ENCODE measurements at places on chromosomes 11 and 22. TPM values are rescaled to one million over a fixed set of nuclear protein-coding genes. Genes with fewer than 3 reads are reported as not detected.

GGT1 gene
- polyA plus RNA-seq, result not detected

DNA sequence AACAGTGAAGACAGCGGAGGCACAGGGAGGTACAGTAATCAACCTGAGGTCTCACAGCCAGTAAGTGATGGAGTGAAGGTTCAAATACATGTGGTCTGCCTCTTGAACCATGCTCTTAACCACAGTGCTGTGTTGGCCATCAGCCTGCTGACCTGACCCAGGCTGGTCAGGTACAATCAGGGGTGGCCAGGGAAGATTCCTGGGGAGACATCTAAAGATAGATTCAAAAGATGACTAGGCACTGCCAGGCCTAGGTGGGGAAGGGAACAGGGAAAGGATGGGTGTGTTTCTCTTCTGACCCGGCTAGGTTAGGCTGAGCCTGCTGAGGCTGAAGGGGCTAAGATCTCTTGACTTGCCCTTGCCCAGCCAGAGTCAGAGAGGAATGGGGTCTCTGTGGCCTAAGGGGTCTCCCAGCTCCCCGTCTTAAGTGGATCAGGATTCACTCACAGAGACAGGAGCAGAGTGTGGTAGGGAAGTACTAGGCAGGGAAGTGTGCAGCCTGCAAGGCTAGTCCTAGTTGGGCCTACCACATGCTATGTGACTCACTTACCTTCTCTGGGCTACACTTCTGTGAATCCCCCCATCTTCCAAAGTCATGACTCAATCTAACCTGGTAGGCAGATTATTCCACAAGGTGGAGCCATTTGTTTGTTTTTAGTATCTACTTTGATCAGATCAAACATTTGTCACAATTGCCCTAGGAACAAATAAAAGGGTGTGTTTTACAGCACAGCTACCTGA is 10.4 kb upstream of the SREBF2 start:
- no peak for DNase-seq

DNA sequence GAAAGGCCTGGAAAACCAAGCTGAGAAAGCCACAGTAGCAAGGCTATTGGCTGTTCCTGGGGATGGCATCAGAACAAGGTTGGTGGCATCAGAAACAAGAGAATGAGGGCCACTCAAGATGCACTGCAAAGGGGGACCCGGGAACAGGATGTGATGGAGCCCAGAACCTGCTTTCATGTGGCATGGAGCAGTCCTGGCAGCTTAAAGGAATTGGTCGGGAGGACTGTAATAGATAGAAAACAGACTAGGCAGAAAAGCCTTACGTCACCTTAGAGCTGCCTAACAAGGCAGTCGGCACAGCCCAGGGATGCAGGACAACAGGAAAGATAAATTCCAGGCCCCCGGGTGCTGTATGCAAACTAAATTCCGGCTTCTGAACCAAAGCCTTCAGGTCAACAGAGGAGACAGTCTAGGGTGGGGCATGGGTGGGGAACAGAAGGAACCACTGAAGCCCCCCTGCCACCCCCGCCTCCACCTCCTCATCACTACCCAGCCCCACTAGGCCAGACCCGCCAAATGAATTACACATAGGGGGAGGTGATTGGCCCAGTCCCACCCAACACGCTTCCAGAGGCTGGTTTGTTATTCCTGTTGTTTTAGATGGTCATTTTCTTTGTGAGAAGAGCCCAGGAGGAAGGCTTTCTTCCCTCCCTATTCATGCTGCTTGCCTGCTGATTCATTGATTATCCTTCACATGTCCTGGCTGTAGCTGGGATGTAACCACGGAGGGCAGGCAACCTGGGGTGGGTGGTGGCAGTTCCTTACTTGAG is 25.7 kb upstream of the LRRC55 start:
- no peak for DNase-seq

- DNase-seq, result no peak
These were observed 786.7 kb downstream of the TBC1D22A start for GRCh38 chr22:47548953-47549740.

DNA sequence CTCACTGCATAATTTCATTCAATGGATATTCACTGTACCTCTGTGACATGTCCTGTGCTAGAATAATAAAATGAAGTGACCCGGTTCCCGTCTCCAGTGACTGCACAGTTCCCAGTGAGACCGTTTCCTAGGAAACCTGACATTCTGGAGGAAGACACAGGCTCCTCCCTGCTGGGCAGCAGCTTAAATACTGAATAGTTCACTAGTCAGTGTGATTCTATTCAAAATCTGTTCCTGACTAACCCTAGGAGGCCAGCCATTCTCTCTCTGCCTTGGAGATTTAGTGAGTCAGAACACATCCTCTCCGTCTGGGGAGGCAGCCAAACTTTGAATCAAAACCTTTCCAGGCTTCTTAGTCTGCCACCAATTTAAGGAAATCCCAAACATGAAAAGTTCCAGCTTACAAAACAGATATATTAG is 11.3 kb downstream of the TRIM66 start:
- DNase-seq, result peak; percentile 86

DNA sequence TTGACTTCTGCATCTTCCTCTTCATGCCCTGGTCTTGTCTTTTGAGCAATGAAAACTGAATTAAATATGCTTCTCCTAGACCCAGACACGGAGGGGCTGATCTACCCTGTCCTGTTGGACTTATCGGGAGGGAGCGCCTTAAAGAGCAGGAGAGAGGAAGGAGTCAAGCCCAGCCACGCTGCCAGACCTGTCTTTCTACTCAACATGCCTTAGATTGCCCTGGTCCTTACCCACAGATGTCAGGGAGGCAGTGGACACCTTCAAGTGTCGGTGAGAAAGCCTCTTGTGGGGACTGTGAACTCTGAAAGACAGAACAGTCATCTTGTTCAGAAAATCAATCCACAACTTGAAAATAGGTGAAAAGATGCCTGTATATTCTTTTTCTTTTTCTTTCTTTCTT is 61.8 kb downstream of the IRAG1 start:
- DNase-seq, result no peak

GRCh38 chr22:27331526-27332281 is 469.9 kb downstream of the MN1 start:
- no peak for DNase-seq

GRCh38 chr22:40477683-40478337 is 107.4 kb downstream of the SGSM3 start:
- no peak for DNase-seq

DNA sequence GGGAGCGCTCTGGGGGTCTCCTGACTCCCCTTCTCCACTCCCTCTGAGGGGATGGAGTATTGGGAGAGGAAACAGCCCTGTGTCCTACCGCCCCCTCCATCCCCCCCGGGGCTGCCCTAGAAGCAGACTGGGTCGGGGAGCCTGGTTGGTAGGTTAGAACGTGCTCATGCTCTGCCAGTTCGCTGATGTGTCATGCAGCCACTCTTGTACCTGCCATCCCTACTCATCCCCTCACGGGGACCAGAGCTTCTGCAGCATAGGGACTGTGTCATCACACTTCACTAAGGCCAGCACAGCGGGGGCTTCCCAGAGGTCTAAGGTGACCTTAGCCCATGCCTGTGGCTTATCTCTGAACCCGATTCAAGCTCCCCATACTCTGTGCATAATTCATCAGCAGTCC is 4.7 kb downstream of the KCNJ1 start:
- DNase-seq, result no peak

NCF4 gene
- 2.8 TPM for polyA plus RNA-seq

TREH gene
- polyA plus RNA-seq, result 0.39 TPM

PRMT3 gene
- 11.6 TPM for polyA plus RNA-seq

DNA sequence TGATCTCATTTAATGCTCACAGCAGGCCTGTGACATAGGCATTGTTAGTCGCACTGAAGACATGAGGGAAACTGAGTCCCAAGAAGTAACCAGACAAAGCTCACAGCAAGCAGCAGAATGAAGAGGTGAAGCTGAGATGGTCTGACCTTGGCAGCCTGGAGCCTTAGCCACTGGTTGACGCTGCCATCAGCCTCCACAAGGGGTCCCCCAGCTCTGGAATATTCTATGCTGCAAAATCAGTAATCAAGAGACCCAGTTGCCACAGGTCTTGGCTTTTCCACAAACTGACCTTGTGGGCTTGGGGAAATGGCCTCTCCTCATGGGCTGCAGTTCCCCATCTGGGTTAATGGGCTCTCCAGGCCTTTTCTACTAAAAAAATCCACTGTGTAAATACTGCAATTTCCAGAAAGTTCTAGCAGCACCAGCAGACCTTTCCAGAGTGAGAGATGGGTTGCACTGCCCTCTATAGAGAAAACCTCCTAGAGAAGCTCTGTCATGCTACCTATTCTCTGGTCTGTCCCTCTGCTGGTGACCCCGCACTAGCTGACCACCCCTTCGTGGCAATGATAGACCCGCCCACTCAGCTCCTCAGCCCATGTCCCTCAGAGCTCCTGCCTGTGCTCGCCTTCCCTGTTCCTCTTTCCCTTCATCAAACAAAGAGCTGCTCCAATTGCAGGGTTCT is 22.6 kb upstream of the ISX start:
- DNase-seq, result no peak

- no peak for DNase-seq
These were observed 308.9 kb downstream of the MN1 start for GRCh38 chr22:27492566-27493201.

ZP1 gene
- polyA plus RNA-seq, result not detected

GRCh38 chr11:76627606-76628005 is 42.9 kb downstream of the LRRC32 start:
- DNase-seq, result no peak

SNX32 gene
- 2.1 TPM for polyA plus RNA-seq

GRCh38 chr11:110000850-110001249 is 92.3 kb upstream of the ZC3H12C start:
- no peak for DNase-seq

- no peak for DNase-seq
These were observed 1.8 kb upstream of the FIBIN start for GRCh38 chr11:26992031-26992541.

GRCh38 chr11:92227959-92228935 is 3.6 kb downstream of the FAT3 start:
- peak; percentile 20 for DNase-seq

- DNase-seq, result no peak
These were observed 43.2 kb downstream of the NRXN2 start for GRCh38 chr11:64679846-64680245.

FAM227A gene
- polyA plus RNA-seq, result 1.6 TPM

DNA sequence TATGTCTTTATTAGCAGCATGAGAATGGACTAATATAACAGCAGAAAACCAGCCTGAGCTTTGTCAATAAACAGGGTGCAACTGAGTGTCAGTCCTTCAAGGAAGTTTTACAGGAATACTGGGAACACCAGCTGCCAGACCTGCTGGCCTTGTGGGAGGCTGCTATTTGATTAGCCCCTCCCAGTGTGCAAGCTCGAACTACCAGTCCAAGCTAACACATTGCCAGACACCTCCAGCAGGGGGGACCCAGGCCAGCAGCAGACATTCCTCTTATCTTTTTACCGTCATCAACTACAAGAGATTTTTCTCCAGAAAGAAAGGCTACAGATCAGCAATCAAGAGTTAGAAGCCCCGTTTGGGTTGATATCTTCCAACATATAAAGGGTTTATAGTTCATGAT is 942.8 kb upstream of the TENM4 start:
- no peak for DNase-seq

GRAMD1B gene
- not detected for polyA plus RNA-seq

OR4D10 gene
- polyA plus RNA-seq, result not detected

DNA sequence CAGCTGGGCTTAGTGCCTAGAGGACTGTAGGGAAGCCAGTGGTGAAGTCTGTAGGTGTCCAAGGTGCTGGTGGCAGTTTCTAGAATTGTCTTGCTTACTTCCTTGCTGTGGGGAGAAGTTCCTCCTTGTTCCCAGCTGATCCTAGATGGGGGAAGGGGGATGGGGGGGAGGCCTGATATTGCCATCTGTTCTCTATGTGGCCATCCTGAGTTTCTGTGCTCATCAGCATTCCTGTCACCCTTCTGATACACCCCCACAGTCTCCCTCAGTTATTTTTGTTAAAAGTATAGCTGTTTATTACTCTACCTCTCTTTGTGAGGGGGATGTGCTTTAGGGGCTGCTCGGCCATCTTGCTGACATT is 36.5 kb downstream of the MADD start:
- DNase-seq, result no peak

PHOX2A gene
- not detected for polyA plus RNA-seq

RASGRP2 gene
- 23.5 TPM for polyA plus RNA-seq

GRCh38 chr11:69086152-69087132 is 37.7 kb downstream of the TPCN2 start:
- peak; percentile 59 for DNase-seq

GRCh38 chr11:10274726-10275125 is 19.3 kb downstream of the SBF2 start:
- DNase-seq, result no peak

TMEM109 gene
- polyA plus RNA-seq, result 105 TPM

- no peak for DNase-seq
These were observed 24.9 kb upstream of the DGCR8 start for GRCh38 chr22:20055144-20055543.

- no peak for DNase-seq
These were observed 27.1 kb upstream of the TOP3B start for GRCh38 chr22:22009661-22010060.

FXYD6 gene
- 188 TPM for polyA plus RNA-seq

KCNQ1OT1 gene
- 4.4 TPM for polyA plus RNA-seq

DNA sequence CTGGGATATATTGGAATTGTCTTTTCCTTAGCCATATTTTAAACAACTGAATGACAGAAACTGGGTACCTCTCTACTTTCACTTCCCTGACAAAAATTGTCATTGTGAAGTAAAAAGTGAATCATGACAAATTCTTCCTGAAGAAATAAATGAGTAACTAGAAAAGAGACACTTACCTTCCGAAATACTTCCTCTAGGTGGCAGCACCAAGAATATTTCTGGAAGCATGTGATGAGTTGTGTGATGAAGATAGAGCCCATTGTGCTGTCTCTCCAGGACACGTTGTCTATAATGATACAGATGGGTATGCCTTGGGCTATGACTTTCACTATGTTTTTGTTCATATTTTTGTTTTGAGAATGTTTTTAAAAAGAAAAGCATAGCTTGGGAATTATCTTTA is 21.5 kb downstream of the CASP4 start:
- no peak for DNase-seq

- no peak for DNase-seq
These were observed 16.4 kb downstream of the ZBED4 start for GRCh38 chr22:49869845-49870712.

- DNase-seq, result no peak
These were observed 12.1 kb downstream of the OAF start for GRCh38 chr11:120222916-120223315.

- peak; percentile 38 for DNase-seq
These were observed 31.9 kb upstream of the ZC3H12C start for GRCh38 chr11:110061296-110061695.

DNA sequence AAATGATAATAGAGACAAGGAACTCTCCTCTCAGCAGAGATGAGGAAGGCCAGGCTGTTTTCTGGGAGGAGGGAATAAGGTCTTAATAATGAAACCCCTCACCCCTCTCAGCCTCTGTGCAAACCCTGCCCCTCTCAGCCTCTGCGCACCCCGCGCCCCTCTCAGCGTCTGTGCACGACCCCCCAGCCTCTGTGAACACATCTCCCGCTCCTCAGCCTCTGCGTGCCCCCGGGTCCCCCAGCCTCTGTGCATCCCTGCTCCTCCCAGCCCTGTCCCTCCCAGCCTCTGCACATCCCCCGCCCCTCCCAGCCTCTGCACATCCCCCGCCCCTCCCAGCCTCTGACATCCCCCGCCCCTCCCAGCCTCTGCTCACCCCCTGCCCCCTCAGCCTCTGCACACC is 837.8 kb downstream of the TBC1D22A start:
- no peak for DNase-seq

SMC1B gene
- 0.14 TPM for polyA plus RNA-seq

SCGB1C1 gene
- not detected for polyA plus RNA-seq

Data from muscle of arm (tissue), 14 donors.